Stimulated activated CD8-positive, alpha-beta memory T cell treated with anti-CD3 and anti-CD28 coated beads, Interleukin-4, amount 100 ng/mL, for 1 hour (primary cell): ENCODE measurements at places on chromosomes 5 and 9.

- no peak for DNase-seq
These were observed 6.2 kb downstream of the UGT3A2 start for GRCh38 chr5:36060420-36060887.

DNA sequence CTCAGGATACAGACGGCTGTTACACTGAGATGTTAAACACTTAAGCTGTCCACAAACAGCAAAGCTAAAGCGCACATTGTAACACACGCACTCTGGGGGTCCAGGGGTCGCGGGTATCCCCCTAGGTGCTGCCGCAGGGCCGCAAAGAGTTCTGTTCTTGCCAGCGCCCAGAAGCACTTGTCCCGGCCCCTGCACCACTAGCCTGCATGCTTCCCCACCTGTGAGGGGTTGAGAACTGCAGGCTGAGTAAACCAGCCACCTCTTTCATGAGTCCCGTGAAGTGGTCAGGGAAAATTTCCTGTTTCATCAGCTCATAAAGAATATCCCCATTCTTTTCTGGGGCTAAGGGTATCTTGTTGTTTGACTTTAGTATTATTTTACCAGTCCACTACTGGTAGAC lies 154.4 kb upstream of the FBXL17 start:
- DNase-seq: no peak

DNA sequence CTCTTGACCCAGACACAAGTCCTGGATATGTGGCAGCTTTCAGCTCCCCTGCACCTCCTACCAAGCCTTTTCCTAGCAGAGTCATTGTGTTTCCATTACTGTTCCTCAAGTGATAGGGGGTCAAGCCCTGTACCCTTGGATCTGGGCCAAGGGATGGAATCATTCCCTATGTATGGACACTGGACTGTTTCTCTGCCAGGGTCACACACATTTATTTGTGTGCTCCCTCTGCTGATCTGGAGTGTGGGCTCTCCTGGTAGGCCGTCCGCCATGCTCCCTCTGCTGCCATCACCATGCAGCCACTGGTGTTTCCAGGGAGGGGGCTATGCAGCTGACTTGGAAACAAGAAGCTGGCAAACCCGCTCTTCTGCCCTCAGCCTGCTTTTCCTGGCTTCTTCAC lies 9.5 kb downstream of the GM2A start:
- DNase-seq: no peak

- DNase-seq: no peak
These were observed 22.4 kb downstream of the MACIR start for GRCh38 chr5:103280967-103281366.

GRCh38 chr5:136522217-136522956 lies 157.0 kb upstream of the TRPC7 start:
- DNase-seq: no peak
